Memory B cell (primary cell): ENCODE measurements at places on chromosomes 7 and 10.

DNA sequence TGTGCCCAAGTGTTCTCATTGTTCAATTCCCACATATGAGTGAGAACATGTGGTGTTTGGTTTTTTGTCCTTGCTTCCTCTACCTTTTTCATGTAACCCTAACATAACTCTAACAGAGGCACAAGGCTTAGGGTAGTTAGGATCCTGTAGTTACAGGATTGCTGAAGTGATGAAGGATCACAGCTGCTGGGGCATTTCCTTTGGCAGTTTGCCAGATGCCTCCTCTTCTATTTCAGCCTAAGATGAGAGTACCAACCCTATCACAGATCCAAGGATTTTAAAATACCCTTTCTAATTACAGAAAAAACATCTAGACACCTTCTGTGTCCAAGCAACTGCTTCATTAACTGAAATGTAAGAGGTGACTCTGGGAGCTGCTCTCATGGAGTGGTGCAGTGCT is 141.7 kb upstream of the COL1A2 start:
- no peak for DNase-seq

- no peak for DNase-seq
These were observed 751.9 kb upstream of the POT1 start for GRCh38 chr7:125681508-125681907.

GRCh38 chr7:33463131-33463530 is 333.8 kb downstream of the BBS9 start:
- no peak for DNase-seq

DNA sequence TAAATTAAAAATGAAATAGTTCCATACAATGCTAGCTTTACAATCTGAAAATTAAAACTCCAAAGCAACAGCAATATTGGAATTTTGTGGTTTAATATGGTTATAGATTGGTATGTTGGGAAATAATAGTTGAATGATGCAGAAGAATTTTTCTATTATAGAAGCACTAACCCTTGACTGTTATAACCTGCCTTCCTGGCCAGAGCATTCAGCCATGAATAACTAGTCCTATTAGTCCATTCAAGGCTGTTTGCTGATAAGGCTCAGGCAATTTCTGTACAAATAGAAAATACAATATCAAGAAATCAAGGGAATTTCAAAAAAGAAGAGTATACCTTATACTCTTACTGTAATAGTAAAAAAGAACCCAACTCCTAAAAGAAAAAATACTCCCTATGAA is 101.6 kb upstream of the SP4 start:
- no peak for DNase-seq

GRCh38 chr7:44195889-44196288 is 4.9 kb upstream of the YKT6 start:
- no peak for DNase-seq
